Anterior cingulate cortex (tissue), 58 donors: ENCODE measurements at places on chromosomes 1 and 21.

GRCh38 chr1:203799971-203800370 is 4.5 kb downstream of the ZBED6 start:
- DNase-seq, result no peak

GRCh38 chr21:39153373-39153772 is 29.9 kb downstream of the PSMG1 start:
- DNase-seq, result no peak

- DNase-seq, result no peak
Measured at GRCh38 chr1:74728736-74729135, 4.1 kb downstream of the CRYZ start.

DNA sequence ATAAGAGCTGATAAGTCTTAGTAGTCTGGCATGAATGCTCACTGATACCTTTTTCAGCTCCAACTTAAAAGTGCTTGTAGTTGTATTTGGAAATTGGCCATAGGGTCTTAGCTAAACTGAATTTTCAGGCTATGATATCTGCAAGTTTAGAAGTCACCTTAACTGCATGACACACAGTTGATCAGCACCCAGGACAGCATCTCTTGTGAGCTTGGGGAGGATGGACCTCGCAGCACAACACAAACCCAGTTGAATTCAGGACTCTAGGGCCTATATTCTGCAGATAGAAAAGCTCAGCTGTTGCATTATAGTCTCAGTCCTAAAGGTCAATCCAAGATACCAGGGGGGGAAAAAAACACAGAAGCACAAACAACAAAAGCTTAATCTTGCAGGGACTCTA is 394.3 kb downstream of the KCNH1 start:
- no peak for DNase-seq

GRCh38 chr1:113976609-113977278 is 2.5 kb upstream of the OLFML3 start:
- DNase-seq, result no peak

DNA sequence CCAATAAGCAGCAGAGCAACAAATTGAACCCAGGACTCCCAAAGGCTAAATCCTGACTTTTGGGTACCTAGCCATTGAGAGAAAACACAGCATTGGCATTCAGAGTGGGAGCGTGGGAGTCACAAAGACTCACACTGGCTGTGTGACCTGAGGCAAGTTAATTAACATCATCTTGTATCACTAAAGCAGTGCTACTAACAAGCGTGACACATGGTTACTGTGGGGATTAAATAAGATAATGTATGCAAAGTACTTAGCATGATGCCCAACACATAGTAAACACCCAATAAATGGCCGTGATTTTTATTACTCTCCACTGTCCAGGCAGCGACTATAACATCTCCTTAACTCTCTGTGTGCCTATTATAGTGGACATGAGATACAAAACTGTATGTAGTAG is 73.3 kb downstream of the CD34 start:
- no peak for DNase-seq

DNA sequence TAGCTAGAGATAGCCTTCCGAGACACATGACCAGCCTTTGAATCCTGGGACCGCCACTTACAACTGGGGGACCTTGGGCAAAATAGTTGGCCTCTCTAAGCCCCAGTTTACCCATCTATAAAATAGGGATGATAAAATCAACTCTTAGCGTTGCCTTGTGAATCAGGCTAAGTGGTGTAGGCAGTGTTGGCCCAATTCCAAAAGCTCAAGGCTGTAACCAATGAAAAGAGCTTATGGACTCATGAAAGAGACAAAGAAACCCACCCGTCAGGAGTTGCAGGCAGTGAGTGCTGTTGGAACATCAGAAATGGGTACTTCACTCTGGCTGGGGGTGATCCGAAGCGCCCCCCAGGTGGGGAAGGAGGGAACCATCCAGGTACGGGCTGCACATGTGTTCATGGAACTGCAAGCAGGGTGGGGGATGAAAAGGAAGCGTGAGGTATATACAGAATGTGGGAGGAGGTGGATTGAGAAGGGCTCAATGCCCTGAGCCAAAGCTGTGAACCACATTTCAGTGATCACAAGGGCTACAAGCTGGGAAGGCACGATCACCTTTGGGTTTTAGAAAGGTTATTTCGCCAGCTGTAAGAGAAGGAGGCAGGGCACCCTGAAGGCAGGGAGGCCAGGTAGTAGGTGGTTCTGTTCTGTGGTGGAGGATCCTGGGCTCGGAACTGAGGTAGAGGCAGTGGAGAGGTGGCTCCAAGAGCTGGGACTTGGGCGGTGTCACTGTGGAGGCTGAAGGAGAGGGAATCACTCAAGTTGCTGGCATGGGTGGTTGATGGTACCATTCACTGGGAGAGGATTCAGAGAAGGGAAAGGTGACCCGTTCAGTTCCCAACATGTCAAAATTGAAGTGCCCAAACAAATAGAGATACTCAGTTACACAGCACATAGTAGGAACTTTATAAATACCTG is 11.4 kb upstream of the KIAA1614 start:
- no peak for DNase-seq
